Stimulated activated CD8-positive, alpha-beta memory T cell treated with anti-CD3 and anti-CD28 coated beads, Interleukin-15, amount 100 ng/mL, for 1 hour (primary cell): ENCODE measurements at places on chromosomes 16 and 17.
A peak's percentile ranks its signal among the peaks of the same experiment; 100 is the strongest.

GRCh38 chr17:78708510-78708973 lies 73.5 kb downstream of the CYTH1 start:
- DNase-seq: peak; percentile 23

DNA sequence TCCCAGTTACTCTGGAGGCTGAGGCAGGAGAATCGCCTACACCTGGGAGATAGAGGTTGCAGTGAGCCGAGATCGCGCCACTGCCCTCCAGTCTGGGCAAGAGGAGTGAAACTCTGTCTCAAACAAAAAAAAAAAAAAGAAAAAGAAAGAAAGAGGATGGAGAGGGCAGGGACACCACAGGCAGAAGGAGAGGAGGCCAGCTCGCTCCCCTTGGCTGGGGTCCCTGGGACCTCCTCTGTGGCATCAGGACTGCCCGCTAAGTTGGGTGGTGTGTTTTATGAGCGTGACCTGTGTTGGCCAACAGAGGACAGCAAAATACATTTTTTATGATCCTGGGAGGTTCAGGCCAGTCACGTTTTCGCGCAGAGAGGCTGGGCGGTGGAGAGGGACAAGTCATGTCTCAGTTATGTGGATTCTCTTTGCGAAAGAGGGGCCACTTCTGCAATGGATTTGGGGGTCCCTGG lies 229.6 kb downstream of the MRTFB start:
- no peak for DNase-seq

DNA sequence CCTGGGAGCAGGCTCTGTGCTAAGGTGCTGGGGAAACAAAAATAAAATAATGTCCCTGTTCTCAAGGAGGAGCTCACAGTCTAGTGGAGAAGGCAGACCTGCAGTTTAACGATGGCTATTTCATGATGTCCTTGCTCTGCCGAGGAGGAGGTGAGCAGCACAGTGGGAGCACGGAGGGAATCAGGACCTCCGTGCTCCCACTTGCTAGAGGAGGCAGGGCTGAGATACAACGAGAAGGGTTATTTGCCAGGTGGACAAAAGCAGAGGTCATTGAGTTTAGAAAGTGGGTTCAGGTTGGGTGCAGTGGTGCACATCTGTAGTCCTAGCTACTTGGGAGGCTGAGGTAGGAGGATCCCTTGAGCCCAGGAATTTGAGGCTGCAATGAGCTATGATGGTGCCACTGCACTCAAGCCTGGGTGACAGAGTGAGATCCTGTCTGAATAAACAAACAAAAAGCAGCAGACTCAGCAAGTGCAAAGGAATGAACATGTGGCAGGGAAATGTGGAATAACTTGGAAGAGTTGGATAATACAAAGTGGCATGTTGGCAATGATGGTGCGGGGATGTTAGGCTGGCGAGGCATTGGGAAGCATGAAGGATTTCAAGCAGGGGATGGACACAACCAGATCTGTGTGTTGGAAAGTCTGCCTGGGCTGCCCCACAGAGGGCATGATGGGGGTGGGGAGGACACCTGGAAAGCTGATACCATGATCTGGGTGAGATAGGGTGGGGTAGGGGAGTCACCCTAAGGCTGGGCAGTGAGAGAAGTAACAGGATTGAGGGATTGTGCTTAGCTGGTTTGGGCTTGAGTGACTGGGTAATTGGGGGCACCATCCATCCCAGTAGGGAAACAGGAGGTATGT lies 12.8 kb upstream of the TNS4 start:
- DNase-seq: no peak

DNA sequence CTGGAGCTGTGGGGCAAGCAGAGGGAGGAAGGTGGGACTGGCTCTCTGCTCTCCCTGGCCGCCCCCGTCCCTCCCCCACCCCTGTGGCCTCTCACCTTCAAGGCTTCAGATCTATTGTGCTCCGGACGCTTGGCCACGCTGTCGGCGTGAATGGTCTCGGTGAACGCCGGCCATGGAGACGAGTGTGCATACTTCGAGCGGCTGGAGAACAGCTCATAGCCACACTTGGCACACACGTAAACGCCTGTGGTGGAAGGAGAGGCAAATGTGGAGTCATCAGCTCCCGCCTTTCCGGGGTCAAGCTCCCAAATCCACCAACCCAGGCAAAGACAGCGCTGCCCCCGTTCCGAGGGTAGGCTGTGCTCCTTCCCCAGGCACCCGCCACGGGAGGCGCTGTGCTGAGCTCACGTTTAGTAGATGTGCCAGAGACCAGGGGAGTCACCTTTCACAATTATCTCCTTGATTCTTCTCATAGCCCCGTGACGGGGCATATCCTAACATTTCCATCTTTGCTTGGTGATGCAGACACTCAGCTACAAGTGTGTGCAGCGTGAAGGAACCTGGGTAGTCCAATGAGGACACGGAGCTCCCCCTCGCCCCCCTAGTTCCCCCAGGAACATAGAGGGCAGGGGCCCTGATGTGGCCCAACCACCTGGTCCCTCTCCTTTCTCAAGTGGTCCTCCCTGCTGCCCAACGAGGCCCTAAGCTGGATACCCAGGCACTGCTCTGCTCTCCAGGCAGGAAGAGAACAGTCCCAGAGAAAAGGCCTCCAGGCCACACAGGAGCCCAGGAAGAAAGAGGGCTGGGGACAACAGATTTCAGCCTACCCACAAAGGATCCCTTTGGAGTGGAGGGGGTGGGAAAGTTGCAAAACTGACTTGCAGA lies 1.6 kb downstream of the MSRB1 start:
- no peak for DNase-seq

DNA sequence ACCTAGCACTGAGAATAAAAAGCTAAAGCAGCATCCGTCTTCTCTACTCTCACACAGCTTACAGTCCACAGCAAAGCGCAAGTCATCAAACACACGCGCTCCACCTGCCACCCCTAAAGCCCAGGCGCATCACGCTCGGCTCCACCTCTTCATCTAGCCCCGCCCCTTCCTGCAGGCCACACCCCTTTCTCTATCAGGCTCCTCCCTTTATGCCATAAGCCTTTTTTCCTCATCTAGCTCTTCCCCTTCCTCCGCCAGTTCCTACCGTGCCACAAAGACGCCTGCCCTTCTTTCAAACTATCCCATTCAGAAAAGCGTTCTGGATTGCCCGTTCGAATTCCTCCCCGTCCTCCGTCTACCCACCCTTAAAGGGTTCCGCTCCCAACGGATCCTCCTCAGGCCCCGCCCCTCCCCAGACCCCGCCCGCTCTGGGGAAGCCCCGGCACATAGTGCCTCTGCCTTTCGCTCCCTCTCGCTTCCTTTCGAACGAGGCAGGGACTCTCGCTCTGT lies 417 bp downstream of the C16orf46 start:
- DNase-seq: peak; percentile 94

DNA sequence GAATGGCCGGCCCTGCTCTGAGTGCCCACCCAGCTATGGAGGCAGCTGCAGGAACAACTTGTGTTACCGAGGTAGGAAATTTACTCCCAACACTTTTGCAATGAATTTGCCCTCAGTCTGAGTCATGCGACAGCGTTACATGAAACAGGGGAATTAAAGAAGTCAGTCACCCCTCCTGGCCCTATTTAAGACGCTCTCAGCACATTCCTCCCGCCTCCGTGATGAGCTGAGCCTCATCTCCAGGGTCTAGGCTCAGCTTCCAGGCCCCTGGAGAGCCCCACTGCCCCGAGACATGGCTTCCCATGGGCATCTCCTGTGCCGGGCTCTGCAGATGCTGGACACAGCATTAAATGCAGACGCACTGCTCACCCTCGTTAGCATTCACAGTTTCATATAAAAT lies 35.0 kb downstream of the CRISPLD2 start:
- DNase-seq: no peak

DNA sequence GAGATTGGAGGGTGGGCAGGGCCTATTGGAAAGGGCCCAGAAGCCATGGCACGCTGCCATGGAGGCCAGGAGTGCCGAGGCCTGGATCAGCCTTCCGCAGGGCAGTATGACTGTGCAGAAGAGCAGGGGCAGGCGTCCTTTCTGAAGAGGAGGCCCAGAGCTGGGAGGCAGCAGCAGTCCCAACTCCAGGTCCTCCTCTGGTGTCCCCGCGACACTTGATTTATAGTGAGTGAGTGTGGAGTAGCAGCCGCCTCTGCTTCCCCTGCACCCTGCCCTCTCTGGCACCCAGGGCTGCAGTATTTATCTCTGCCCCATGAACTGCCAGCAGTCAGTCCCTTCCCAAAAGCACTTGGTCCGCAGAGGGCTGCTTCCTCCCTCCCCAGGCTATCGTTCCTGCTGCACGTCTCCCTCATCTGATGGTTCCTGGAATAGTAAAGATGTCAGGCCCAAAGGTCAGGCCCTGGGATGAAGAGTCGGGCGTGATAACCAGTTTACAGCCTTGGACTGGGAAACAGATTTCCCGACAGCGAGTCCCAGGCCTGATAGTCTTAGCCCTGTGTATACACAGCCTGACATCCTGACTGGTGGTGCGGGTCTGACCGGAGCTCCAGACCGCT lies 32.9 kb downstream of the PGS1 start:
- DNase-seq: no peak

- no peak for DNase-seq
Observed at GRCh38 chr16:56011808-56012481, 136.8 kb upstream of the CES5A start.

GRCh38 chr17:67546578-67547527 lies 169.8 kb downstream of the PITPNC1 start:
- no peak for DNase-seq

- no peak for DNase-seq
Observed at GRCh38 chr17:3915995-3916696, at the start of gene P2RX1. Gene P2RX1 (minus strand): TSS chr17:3916465. CDS start chr17:3916225, 240 bp downstream.

- no peak for DNase-seq
Observed at GRCh38 chr17:79984877-79985276, 50.8 kb downstream of the TBC1D16 start.

- no peak for DNase-seq
Observed at GRCh38 chr17:65366102-65366844, 195.2 kb downstream of the AXIN2 start.

DNA sequence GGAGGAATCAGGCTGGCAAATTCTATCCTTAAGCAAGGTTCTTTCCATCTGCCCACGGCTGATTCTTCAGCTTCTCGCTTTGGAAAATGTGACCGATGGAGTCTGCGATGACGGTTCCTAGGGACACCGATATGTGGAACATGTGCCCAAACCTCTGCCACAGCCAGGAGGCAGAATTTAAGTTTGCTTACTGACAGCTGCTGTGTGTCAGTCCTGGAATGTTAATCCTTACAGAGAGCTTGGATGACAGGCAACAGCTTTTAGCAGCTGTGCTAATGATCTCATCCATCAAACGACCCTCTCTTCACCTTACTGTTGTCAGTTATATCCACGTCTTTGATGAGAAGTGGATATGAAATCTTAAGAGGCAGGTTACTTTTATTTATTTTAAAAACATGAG lies 11.4 kb upstream of the MYH13 start:
- no peak for DNase-seq

DNA sequence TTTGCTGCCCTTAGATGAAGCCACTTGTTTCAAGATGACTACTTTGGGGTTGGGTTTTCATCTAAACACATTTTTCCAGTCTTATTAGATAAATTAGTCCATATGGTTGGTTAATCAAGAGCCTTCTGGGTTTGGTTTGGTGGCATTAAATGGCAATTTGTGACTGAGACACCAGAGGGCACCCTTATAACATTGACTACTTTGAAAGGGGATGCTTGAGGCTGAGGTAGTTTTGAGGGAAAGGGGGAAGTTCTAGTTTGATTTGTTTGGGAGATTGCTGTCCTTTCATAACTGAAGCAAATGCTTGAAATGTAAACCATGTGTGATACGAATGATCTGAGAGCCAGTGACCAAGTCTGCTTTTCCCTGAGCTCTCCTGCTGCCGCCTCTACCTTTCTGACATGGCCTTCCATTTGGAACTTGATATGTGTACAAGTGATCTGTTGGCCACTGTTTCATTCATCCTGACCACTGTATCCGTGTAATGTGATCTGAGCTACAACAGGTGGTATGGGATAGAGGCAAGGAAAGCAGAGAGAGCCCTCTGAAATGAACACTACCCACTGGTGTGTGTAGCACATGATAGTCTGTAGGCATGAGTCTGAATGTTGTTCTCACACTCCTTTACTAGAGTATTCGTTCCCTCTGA lies 5.8 kb upstream of the RARA start:
- DNase-seq: no peak

- no peak for DNase-seq
Observed at GRCh38 chr17:65920996-65921395, 270.9 kb downstream of the CEP112 start.

- DNase-seq: no peak
Observed at GRCh38 chr16:57077714-57078113, 14.7 kb upstream of the CPNE2 start.

GRCh38 chr16:73066927-73067670 lies 19.2 kb upstream of the ZFHX3 start:
- DNase-seq: no peak

GRCh38 chr17:74214484-74215341 lies 1.3 kb downstream of the TTYH2 start:
- DNase-seq: no peak

DNA sequence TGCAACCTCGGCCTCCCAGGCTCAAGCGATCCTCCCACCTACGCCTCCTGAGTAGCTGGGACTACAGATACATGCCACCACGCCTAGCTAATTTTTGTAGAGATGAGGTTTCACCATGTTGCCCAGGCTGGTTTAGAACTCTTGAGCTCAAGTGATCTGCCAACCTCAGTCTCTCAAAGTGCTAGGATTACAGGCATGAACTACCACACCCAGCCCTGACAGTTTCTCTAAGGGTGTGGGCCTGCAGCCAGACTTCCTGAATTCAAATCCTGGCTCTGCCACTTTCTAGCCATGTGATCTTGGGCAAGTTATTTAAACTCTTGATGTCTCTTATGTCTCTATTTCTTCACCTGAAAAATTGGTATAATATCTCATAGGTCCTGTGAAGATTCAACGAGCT lies 5.6 kb downstream of the CUEDC1 start:
- no peak for DNase-seq

DNA sequence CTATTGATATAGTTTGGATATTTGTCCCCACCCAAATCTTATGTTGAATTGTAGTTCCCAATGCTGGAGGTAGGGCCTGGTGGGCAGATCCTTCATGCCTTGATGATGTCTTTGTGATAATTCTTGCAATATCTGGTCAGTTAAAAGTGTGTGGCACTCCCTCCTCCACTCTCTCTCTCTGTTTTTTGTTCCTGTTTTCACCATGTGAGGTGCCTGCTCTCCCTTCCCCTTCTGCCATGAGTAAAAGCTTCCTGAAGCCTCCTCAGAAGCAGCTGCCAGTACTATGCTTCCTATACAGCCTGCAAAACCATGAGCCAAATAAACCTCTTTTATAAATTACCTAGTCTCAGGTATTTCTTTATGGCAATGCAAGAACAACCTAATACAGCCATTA lies 47.3 kb downstream of the TOM1L2 start:
- no peak for DNase-seq

- no peak for DNase-seq
Observed at GRCh38 chr16:9412031-9412914, 320.8 kb downstream of the HAPSTR1 start.

- no peak for DNase-seq
Observed at GRCh38 chr16:52572656-52573055, 25.7 kb upstream of the TOX3 start.

DNA sequence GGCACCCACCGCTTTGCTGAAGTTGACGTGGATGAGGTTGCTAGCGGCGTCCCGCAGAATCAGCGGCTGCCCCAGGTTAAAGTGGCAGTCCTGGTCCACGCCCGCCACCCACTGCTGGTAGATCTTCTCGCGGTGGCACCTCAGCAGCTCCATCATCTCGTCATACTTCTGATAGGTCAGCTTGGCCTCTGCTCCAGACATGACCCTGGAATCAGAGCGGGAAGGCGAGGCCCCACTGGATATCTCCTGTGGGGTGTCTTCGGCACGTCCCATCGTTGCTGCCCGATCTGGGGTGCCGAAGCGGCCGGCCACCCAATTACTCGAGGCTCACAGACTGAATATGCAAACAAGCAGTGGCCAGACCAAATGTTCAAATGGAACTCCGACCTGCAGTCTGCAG lies 16.5 kb downstream of the DNAH17 start:
- DNase-seq: no peak
